Activated T-cell treated with anti-CD3 and anti-CD28 coated beads, Interleukin-2, amount 50 U/mL, for 24 hours (primary cell): ENCODE measurements at places on chromosomes 3 and 15.

- DNase-seq = no peak
Measured at GRCh38 chr3:43000387-43000786, 21.3 kb downstream of the GASK1A start.

DNA sequence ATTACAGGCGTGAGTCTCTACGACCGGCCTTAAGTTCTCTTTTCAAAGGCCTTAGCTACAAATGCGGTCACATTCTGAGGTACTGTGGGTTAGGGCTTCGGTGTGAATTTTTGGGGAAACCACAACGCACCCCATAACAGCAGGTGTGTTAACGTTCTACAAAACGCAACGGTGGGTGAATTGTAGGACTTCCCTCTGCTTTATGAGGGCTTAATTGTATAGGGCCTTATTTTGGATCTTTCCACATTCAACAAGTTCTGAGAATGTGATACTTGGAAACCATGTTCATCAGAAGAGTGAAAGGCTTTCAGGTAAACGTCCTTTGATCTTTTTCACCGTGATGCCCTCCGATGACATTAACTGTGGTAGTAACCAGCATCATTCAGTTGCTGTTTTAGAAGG lies 998.6 kb upstream of the CFAP20DC start:
- peak; percentile 42 for DNase-seq

- DNase-seq = peak; percentile 58
Measured at GRCh38 chr15:89068325-89068784, 19.9 kb upstream of the ABHD2 start.

DNA sequence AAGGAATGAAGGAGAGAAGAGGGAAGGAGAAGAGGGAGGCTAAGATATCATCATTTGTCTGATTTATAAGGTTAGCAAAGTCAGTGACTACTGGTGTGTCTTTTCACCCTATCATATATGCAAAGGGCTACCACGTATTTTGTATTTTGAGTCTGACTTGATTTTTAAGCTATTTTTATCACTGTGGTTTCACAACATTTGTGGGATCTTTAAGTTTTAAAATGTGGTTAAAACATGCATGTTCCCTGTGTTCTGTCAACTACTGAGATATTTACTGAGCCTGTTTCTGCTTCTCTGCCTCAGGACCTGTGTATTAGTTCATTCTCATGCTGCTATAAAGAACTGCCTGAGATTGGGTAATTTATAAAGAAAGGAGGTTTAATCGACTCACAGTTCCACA lies 22.5 kb upstream of the SPTSSB start:
- no peak for DNase-seq

GRCh38 chr15:36426691-36427090 lies 152.7 kb upstream of the CDIN1 start:
- DNase-seq = no peak

- DNase-seq = no peak
Measured at GRCh38 chr3:50530001-50530970, 26.9 kb upstream of the CACNA2D2 start.
